ENCODE measurements at places on chromosomes 16 and 17.

DNA sequence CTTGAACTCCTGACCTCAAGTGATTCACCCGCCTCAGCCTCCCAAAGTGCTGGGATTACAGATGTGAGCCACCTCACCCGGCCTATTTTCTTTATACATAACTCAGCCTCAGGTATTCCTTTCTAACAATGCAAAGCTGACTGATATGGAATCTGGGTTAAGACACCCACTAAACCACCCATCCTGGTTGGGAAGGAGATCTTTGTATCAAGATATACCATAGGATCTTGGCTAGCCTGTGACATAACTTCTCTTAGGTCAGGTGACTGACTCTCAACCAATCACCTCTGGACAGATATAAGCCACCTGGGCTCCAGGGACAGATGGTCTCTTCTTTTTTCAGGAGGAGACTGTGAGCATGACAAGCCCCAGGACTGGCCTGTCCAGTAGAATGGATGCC lies 51.2 kb upstream of the NKD1 start:
- DNase-seq, result no peak

DNA sequence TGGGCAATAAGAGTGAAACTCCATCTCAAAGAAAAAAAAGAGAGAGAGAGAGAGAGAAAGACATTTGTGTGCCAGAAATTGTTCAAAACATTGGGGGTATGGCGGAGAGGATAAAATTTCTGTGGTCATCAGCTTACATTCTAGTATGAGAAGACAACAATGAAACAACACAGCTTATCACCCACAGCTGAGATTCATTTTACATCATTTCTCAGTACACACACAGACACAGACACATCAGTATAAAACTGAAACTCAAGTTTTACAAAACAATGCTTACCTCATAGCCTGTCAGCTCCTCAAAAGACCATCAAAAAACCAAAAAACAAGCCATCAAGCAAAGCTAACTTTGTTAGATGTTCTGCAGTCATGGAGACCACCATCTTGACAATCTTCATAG lies 31.4 kb upstream of the CNEP1R1 start:
- no peak for DNase-seq

DNA sequence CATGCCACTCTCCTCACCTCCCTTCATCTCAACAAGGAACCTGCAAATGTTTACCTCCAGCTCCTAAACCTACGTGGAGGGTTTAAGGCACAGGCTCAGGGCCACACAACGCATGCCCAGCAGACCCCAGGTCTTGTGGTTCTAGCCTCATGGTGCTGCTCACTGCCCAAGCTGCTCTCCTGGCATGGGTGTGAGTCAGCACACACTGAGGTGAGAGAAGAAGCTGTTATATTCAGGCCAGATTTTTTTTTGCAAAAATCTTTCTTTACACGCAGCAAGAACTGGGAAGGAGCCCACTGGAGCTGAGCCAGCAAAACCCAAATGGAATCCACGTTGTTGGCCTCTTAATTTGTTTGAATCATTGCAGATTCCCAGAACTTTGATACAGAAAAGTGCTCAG lies 5.5 kb upstream of the C16orf96 start:
- no peak for DNase-seq

- no peak for DNase-seq
These were observed 824 bp upstream of the FBXL16 start for GRCh38 chr16:706189-707061.

DNA sequence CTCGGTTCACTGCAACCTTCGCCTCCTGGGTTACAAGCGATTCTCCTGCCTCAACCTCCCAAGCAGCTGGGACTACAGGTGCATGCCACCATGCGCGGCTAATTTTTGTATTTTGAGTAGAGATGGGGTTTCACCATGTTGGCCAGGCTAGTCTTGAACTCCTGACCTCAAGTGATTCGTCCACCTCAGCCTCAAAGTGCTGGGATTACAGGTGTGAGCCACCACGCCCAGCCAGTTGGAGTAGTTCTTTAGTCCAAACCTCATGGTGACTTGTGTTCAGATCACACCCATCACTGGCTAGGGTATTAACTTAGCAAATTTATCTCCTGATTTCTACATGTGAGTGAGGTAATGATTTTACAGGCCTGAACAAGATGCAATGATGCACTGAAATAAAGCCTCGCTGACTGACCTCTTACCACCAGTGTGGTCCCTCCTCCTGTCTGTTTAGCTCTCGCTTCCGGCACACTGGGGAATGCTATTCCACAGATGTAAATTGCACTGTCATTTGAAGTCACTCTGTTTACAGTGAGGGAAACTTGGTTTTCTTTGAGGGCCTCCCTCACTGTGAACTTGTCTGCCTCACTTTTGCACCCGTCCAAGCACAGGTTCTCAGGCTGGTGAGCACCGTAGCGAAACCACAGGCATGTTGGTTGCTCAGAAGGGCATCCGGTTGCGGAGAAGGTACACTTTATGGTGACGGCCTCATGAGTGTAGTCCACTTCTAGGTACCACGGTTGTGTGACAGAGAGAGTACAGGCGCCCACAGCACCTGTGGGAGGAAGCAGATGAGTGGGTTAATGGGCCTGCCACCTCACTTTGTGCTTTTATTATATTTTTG lies 5.5 kb downstream of the IGSF6 start:
- no peak for DNase-seq

DNA sequence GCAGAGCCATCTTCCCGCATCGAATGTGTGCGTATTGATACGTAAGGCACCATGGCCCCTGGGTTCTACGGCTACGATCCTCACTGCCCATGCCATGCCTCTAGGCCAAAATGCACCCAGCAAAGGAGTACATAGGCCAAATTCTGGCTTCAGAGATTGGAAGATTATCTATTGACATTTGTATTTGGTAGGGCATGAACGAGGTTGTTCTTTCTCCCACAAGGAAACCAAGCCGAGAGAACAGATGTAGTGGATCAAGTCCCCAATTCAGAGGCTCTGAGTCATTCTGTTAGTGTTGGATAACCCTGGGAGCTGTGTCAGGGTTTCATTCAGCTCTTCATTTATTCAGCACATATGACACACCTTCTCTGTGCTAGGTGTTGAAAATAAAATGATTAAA lies 36.5 kb downstream of the HOXB1 start:
- DNase-seq, result no peak

- DNase-seq, result peak; percentile 65
These were observed at the start of gene SCIMP for GRCh38 chr17:5234645-5235576. TSS of gene SCIMP (minus strand) at chr17:5234860. CDS start at chr17:5234755, 105 bp downstream.
